Brain (organoid and tissue), 16 donors: ENCODE measurements at places on chromosomes 4 and X. TPM values are rescaled to one million over a fixed set of nuclear protein-coding genes. Genes with fewer than 3 reads are reported as not detected.

Gene GAB3
- 0.59 TPM for polyA plus RNA-seq

Gene IQCM
- polyA plus RNA-seq = not detected

Gene PAGE4
- not detected for polyA plus RNA-seq

Gene RBM41
- polyA plus RNA-seq = 3.2 TPM

Gene BEX2
- 206 TPM for polyA plus RNA-seq

Gene GYG2
- 6.1 TPM for polyA plus RNA-seq

Gene HTN3
- polyA plus RNA-seq = not detected

Gene ERVMER34-1
- polyA plus RNA-seq = 0.10 TPM

Gene PROM1
- 24.9 TPM for polyA plus RNA-seq

Gene RPA4
- polyA plus RNA-seq = not detected

Gene CFAP47
- not detected for polyA plus RNA-seq

Gene ENPEP
- 2.1 TPM for polyA plus RNA-seq

Gene UGT2A1
- polyA plus RNA-seq = not detected

Gene PRMT9
- 1.3 TPM for polyA plus RNA-seq

Gene GRID2
- 0.83 TPM for polyA plus RNA-seq
